ENCODE measurements at places on chromosomes 2 and 18.

DNA sequence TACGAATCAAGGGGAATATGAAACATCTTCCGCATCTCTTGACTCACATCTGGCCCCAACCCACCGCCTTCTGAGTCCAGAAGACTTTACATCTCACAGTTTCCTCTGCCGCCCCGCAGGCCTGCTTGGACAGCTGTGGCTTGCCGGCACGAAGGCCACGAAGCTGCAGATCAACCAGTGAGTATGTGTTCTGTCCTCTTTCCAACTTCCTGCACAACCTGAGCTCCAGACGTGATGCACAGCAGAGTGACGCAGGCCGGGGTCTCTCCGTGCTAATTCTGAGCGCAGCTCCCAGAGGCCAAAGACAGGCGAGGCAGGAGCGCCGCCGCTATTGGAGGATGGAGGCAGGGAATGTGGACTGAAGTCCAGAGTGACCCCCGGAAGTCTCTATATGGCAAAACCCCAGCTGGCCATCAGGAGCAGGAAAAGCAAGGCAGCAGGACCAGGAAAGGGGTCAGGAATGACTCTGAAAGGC is 93.5 kb downstream of the ZCCHC2 start:
- no peak for DNase-seq

GRCh38 chr2:23432531-23432930 is 47.6 kb downstream of the KLHL29 start:
- no peak for DNase-seq

- no peak for DNase-seq
These were observed 134.7 kb downstream of the MSTN start for GRCh38 chr2:189927823-189928222.

DNA sequence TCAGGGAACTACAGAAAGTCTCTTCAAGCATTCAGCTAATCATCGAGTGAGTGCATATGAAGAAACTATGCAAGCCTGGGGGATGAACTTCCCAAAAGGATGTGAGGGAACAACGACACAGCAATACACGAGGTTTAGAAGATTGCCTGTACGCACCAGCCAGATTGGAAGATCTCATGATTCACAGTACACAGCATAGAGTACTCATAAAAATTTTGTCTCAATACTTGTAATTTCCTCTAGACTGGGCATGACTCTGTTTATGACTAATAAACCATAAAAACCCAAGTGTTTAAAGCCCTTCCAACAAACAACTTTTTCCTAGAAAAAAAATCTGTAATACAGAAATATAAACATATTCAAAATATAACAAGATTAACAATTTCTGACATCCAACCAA is 279.7 kb downstream of the KCNJ3 start:
- no peak for DNase-seq

GRCh38 chr2:207937823-207938222 is 87.5 kb downstream of the PLEKHM3 start:
- no peak for DNase-seq

All from central memory CD4-positive, alpha-beta T cell (primary cell).